Left renal cortex interstitium (tissue), 4 donors: ENCODE measurements at places on chromosomes 7 and 10.

DNA sequence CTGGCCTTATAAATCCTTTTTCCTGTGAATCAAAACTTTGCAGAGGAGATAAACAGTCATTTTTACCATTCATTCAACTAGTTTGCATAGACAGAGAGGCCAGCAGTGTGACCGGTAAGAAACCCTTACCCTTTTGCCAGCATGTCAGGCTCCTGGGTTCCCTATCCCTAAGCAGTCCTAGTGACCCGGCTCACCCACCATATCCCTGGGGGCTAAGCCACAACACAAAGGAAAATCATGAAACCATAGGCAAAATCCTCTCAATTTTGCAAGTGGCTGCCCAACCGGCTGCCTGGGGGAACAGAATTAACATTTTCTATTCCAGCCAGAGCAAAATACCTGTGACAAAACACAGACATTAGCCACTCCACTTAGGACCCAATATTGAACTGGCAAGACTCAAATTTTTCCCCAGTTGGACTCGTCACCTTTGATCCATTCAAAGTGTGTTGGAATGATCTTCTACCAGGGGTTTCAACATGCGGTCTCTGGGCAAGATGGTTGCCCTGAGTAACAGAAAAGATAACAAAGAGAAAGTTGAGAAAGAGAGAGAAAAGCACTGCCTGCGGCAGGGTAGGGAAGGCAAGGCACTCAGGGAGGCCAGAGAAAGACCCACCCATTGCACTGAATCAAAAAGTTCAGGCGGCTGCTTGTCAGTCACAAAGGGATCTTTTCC, 174.8 kb upstream of the NAMPT start:
- no peak for DNase-seq

GRCh38 chr7:140601566-140602174, 38.9 kb downstream of the DENND2A start:
- no peak for DNase-seq

- no peak for DNase-seq
These were observed 93.2 kb downstream of the AKR1D1 start for GRCh38 chr7:138169441-138169851.

- peak; percentile 48 for DNase-seq
These were observed 106.0 kb downstream of the CUBN start for GRCh38 chr10:17023386-17024298.

- DNase-seq = no peak
These were observed 32.1 kb downstream of the LRRC27 start for GRCh38 chr10:132363921-132364593.

DNA sequence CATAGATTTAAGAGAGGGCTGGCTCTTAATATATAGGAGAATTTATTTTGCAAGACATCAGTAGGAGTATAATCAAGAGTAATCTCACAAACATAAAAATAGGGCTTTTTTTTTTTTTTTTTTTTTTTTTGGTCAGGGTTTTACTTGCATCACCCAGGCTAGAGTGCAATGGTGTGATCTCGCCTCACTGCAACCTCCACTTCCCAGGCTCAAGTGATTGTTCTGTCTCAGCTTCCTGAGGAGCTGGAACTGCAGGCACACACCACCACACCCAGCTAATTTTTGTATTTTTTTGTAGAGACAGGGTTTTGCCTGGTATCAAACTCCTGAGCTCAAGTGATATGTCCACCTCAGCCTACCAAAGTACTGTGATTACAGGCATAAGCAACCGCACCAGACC, 535.3 kb downstream of the CCSER2 start:
- no peak for DNase-seq

- peak; percentile 42 for DNase-seq
These were observed 70.4 kb upstream of the APBB1IP start for GRCh38 chr10:26367771-26368170.

DNA sequence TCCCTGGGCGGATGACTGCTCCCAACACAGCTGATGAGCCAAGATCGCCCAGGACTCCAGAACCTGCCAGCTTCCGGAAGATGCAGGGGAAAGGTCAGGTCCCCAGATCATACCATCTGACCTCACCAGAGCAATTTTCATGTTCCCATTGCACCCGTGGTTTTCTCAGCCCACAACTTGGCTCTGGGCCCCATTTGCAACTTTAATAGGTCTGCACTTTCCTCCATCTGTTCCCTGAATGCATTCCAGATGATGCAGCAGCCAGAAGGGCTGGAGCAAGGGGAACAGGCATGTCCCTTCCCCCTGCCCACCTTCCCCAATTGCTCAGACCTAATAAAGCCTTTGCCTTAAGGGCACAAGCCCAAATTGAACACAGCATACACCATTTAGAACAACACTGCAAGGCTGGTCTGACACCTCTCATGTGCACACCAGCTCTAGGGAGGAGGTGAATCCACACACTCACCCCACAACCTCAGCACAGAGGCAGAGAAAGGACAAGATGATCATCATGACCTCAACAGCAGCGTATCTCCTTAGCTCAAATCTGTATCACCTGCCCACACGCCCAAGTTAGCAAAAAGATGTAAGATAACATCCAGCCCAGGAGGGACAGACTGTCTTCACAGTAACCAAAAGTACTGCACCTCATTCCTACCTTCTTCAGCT, 87.5 kb downstream of the PLXNA4 start:
- no peak for DNase-seq

- DNase-seq = no peak
These were observed 40.0 kb downstream of the FIGNL1 start for GRCh38 chr7:50409856-50410745.

DNA sequence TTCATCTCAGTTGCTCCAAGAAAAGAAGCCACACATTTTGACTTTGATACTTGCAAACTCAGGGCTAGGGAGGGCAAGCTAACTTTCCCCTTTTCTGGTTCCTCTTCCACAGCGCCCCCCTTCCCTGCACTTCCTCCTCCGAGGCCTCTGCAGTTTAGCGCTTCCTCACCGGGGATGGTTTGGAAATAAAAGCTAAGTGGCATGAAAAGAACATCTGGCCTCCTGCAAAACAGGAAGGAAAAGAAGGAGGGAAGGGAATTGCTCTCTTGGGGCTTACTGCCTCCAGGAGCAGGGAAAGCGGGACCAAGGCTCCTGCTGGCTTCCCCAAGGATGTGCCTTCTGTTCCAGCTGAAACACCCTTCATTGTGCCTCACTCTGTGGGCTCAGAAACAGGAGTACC, 42.3 kb downstream of the PRKCQ start:
- DNase-seq = no peak

GRCh38 chr10:79193694-79194382, 125.1 kb downstream of the ZMIZ1 start:
- no peak for DNase-seq

- no peak for DNase-seq
These were observed 23.1 kb upstream of the XRCC2 start for GRCh38 chr7:152699079-152699478.

DNA sequence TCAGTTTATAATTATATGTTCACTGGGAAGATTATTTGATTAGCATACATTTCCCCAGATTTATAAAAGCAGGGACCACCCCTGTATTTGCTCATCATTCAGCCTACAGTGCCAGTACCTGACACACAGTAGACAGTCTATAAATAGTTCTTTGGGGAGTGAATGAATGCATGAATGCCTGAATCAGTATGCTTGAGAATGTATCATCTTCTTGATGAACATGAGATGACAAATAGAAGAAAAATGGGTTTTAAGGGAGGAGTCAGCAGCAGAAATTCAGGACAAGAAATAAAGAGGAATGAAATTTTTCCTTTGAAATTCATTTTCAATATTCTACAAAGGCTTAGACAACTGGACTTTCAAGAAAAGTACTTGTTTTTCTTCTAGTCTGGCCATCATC, 295.8 kb upstream of the LRRTM3 start:
- no peak for DNase-seq

DNA sequence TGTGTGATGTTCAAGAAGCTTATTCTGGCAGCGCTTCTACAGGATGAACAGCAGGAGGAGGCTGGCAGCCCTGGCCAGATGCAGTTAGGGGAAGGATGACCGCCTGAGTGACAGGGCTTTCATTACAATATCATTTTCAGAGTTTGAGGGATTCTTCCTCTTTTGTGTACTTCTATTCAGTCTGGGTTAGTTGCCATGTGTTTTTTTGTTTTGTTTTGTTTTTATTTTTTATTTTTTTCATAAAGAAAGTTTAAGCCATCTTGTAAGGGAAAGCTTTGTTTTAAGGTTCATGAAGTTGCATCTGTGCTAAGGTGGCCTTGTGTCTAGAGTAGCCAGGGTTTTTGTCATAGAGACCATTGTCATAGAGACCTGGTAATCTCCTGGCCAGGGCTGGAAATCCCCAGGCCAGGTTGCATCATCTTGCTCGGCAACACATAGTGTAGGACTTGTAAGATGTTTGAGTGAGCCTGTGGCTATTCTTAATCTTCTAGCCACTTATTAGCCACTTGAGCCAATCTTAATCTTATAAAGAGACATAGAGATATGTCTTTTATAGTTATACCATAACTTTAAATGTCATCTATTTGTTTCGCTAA, 230.5 kb upstream of the TMEM229A start:
- DNase-seq = no peak

DNA sequence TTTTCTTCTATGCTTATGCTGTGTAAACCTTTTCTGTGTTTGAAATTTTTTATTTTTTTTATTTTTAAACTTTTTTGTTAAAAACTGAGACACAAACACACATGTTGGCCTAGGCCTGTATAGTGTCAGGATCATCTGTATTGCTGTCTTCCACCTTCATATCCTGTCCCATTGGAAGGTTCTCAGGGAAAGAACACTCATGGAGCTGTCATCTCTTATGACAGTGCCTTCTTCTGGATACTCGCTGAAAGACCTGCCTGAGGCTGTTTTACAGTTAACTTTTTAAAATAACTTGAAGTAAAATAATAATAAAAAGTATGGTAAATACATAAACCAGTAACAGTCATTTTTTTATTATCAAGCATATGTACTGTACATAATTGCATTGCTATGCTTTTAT, 34.1 kb downstream of the CREM start:
- DNase-seq = no peak

DNA sequence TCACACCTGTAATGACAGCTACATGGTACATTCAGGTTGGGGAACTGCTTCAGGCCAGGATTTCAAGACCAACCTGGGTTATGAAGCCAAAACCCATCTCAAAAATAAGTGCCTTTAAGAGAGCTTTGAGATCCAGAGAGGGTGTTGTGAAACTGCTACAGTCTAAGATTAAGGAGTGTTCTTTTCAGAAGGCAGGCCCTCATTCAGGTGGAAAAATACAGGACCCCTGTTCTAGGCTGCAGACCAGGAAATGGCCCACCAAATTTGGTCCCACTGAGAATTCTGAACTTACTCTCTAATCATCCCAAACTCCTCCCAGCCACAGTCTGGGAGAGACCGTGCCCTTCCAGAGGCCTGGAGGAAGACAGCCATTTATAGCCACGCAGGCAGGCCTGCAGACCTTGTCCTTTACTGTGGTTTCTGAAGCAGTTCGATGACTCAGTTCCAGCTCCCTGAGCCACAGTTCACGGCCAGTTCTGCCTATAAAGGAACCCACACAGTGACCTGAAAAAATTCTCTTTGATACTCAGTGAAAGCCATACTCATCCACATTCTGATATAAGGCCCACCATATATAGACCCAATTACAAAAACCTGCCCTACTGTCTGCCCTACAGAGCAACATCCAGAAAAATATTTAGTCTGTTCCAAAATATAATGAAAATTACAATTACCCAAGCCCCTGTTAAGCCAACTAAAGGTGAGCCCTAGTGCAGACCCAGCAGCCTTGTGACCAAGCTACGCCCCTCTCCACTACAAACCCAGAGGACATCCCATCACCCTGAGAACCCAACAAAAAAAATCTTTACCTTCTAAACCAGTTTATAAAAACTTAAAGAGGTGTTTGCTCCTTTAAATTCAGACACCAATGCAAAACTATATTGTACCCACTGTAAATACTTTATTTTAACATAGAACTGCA, 21.2 kb downstream of the ZNF680 start:
- DNase-seq = no peak

DNA sequence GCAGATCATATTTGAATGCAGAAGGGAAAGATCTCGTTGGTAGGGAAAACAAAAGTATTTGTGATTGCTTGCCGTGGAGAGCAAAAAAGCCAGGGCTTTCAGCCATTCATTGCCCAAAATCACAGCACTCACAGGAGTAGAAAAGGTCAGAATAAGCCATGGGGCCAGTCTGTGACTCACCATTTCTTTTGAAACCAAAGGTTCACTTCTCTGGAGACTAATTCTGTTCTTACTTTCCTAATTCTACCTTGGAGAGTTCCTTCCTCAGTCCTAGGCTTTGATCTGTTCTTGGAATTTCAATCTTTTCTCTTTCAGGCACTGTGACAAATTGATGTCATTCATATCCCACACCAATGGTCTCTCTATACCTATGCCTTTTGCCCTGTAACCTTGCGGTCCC, 54.1 kb upstream of the FAM180A start:
- DNase-seq = no peak

GRCh38 chr7:69603937-69604494, 5.7 kb downstream of the AUTS2 start:
- DNase-seq = no peak

- DNase-seq = no peak
These were observed 6.2 kb upstream of the MSMB start for GRCh38 chr10:46052057-46052790.
